Kidney (tissue), 22 donors: ENCODE measurements at places on chromosomes 3 and 15. TPM values are rescaled to one million over a fixed set of nuclear protein-coding genes. Genes with fewer than 3 reads are reported as not detected.

Gene GABPB1
- 6.2 TPM for polyA plus RNA-seq

Gene NMNAT3
- 13.8 TPM for polyA plus RNA-seq

Gene ARHGAP31
- polyA plus RNA-seq = 3.2 TPM

Gene BFSP2
- 0.86 TPM for polyA plus RNA-seq

Gene TRIM42
- not detected for polyA plus RNA-seq

Gene NPAP1
- polyA plus RNA-seq = 0.04 TPM

Gene TRPM1
- 1.3 TPM for polyA plus RNA-seq

Gene SNX22
- polyA plus RNA-seq = 1.1 TPM

Gene MYO5A
- 3.5 TPM for polyA plus RNA-seq

Gene FAM174B
- 9.8 TPM for polyA plus RNA-seq
